NCI-H526 treated with DMSO at 0.1 percent for 48 hours (cell line): ENCODE measurements at places on chromosomes 3 and 15.

- DNase-seq = no peak
Measured at GRCh38 chr3:156010829-156011228, 109.5 kb upstream of the KCNAB1 start.

- no peak for DNase-seq
Measured at GRCh38 chr3:94210256-94210655, 147.4 kb downstream of the NSUN3 start.

DNA sequence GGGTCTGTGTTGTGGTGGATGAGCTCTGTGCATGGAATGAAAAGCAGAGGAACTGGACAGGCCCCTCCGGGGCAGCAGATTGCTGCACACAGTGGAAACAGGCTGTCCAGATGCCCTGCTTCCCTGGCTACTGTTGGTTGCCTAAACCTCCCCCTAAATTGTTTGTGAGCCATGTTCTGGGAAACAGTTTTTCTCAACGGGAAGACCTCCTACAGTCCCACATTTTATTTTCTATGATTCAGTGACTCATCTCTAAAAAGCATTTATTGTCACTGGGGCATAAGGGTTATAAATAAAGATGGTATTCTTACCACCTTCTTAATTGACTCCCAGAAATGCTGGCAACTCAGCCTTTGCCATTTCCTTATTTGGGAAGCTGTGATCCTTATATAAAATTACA is 20.3 kb upstream of the PTPN9 start:
- no peak for DNase-seq

DNA sequence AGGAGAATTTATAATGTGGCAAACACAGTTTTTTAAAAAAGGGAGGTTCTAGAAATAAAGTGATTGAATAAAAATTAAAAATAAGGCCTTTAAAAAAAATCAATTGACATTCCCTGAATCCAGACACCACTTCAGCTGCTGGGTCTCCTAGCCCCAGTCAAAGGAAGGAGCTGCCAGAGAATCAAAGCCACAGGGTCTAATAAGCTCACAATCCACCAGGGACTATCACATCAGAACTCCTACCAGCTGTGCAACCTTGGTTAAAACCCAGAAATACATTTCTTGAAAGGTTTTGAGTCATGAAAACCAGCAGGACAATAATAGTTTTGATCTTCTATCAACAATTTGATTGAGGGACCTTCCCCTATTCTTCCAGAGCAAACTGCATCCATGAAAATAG is 134.5 kb downstream of the MECOM start:
- DNase-seq = no peak

GRCh38 chr3:98766924-98767323 is 3.8 kb downstream of the ST3GAL6 start:
- no peak for DNase-seq

DNA sequence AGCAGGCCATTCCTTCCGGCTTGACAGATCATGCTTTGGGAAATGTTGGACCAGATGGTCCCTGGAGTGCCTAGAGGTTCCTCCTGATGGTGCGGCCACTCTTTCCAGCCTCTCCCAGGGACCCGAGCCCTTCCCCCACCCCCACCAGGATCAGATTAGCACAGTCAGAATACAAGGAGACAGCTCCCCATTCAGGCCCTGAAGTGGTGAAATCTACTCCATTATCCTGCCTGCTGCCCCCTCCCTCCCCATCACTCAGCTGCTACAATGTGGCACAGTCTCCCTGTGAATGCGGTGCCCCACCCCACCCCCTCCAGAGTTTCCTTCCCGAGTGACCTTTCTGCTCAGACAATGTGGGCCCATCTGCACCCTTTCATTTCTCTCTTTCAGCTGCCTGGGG is 29.4 kb downstream of the RNU5B-1 start:
- no peak for DNase-seq

DNA sequence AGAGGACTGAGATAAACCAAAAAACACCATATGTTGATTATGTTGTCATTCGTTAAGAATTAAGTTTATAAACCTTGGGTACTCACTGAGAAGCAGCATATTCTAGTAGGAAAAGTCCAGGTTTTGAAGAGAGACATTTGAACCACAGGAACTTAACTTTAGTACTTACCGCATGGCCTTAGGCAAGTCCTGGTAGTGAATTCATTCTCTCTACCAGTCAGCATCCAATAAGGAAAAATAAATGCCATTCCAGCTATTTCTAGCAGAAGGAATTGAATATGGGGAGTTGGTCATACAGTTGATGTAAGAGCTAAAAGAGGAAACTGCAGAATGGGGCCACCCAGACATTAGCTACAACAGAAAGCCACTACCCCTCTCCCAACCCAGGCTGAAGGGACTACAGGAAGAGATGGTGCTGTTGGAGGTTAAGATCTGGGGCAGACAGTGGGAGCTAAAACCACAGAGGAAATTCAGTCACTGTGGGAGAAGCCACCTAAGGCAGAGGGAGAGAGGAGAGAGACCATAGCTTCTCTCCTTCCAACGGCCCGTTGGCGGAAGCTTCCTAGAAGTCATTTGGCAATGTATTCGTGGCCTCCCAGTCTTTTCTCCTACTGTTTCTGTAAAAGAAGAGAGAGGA is 133.8 kb upstream of the RARB start:
- DNase-seq = no peak

DNA sequence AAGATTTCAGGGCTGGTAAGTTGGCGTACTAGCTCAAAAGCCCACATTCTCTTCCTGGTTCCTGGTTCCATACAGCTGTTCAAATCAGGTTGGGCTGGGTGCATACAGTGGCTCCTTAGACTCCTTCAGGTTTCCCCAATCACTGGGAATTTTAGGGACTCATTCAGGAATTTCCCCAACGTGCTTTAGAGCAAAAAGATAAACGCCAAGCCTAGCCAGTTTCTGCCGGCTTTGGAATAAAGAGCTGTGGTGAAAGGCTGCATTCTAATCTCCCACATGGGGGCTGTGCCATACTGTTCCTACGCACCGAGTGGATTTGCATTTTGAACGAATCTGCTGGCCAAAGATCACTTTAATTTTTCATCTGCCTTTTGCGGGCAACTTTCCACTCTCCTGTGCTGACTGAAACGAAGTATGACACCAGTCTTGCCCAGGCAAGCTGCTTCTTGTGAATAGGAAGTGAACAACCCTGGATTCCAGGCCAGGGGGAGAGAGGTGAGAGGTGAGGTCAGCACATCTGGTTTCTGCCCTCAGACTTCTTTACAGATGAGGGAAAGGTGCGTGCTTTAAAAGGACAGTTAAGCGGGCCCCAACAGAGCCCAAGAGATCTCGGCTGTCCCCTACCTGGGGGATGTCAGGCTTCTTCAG is 184.2 kb upstream of the PDZRN3 start:
- DNase-seq = peak; percentile 29

GRCh38 chr3:61736506-61736905 is 175.1 kb downstream of the PTPRG start:
- no peak for DNase-seq

DNA sequence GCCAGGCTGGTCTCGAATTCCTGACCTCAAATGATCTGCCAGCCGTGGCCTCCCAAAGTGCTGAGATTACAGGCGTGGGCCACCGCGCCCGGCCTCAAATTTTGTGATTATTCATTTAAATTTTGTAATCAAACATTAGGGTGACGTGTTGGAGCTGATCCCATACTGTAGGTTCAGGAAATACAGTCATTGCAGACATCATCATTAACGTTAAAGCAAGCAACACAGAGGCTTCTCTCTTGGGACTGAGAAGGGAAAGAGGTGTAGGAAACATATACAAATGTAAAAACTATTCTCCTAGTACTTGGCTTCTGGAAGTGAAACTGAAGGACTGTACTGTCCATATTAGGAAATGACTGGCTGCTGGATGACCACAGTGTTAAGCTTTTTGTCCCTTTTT is 11.1 kb upstream of the ARID3B start:
- no peak for DNase-seq

DNA sequence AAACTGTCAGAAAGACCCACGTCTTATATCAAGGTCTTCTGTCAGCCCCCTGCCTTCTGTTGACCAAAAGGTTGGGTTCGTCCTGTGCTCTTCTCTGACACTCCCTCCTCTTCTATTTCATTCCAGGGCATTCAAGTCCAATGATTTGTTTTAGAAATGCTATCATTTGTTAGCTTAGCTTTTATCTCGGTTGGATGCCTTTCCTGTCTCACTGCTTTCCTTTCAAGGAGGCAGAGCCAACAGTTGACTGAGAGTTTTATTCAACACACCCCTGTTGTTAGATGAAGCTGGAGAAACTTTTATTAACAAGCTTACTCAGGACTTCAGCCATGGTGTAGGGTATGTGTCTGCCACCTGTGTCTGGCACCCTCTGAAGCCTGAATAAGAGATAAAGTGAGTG is 112.0 kb upstream of the SLC7A14 start:
- DNase-seq = no peak

DNA sequence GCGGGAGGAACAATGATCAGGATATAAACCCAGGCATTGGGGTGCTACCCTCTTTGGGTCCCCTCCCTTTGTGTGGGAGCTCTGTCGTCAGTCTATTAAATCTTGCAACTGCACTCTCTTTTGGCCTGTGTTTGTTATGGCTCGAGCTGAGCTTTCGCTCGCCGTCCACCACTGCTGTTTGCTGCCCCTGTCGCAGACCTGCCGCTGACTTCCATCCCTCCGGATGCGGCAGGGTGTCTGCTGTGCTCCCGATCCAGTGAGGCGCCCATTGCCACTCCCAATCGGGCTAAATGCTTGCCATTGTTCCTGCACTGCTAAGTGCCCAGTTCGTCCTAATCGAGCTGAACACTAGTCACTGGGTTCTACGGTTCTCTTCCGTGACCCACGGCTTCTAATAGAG is 1443.7 kb upstream of the CADM2 start:
- no peak for DNase-seq

DNA sequence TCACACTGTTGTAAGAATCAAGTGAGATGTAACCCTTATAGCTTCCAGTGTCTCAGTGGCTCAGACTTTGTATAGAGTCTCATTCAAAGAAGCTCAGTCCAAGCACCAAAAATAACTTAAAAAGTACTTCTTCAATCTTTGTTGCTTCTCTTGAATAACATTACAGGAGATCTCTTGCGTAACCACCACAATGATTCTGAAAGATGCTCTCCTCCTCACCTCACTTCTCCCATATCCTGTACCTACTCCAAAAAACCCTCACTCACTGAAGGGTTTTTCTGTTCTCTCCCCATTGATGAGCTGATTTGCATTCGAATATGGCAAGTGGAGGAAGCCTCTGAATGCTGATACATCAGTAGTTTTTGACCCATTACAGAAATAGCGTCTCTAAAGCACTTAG is 39.4 kb upstream of the MRPS22 start:
- no peak for DNase-seq

GRCh38 chr15:43854801-43855200 is 28.0 kb downstream of the WDR76 start:
- no peak for DNase-seq

- no peak for DNase-seq
Measured at GRCh38 chr3:111681661-111682426, 86.7 kb upstream of the ZBED2 start.
